Tibial nerve (tissue), 4 donors: ENCODE measurements at places on chromosomes 3 and 15. TPM values are rescaled to one million over a fixed set of nuclear protein-coding genes. Genes with fewer than 3 reads are reported as not detected.

The TNNC1 gene
- total RNA-seq, result 235 TPM

The SI gene
- not detected for total RNA-seq

The WDR93 gene
- not detected for total RNA-seq

The ITPKA gene
- not detected for total RNA-seq

The LSAMP gene
- total RNA-seq, result 4.0 TPM

The CHRD gene
- 29.1 TPM for total RNA-seq

GRCh38 chr15:91864664-91865063 lies 11.2 kb downstream of the SLCO3A1 start:
- no peaks in the 10 kb centered on the region for H3K4me1 ChIP-seq
- H3K36me3 ChIP-seq, result no peaks in the 10 kb centered on the region
- DNase-seq, result no peak
- H3K27ac ChIP-seq, result peak overlapping the region; percentile 75

- H3K27me3 ChIP-seq, result no peaks in the 10 kb centered on the region
- no peak overlapping the region for H3K4me3 ChIP-seq
- no peaks in the 10 kb centered on the region for H3K4me1 ChIP-seq
- no peak overlapping the region for H3K27ac ChIP-seq
These were observed 185.2 kb upstream of the DNAJC19 start for GRCh38 chr3:181174676-181175233.

DNA sequence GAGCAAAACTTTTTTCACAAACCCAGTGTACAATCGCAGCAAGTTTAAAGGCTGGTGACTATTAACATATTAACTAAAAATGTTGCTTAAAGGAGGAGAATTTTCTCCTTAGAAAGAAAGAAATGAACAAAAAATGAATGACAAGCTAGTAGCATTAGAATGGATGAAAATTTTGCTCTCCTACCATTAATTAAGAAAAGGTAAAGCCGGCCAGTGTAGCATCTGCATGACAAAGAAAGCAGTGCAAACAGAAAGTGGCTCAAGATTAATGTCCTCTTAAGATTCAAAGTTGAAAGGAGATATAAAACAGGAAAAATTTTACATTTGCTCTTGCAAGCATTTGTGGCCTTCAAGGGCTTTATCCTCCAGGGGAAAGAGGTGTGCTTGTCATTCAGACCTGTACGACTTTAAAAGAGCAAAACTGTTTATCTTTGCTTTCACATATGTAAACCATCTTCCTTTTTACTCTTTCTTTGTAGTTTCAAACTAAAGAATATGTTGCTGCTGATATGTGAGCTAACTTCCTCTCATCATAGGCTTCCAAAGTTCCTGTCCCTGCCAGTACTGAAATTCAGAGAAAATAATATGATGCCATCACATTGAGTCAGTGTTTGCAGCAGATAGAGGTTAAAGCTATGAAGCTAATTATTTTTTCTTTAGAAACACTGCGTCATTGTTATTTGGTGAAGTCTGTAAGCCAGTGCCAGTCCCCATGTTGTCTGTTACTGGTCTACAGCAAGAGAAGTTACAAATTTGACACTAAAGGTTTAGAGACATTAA lies 439.1 kb upstream of the GRM7 start:
- H3K27me3 ChIP-seq, result no peaks in the 10 kb centered on the region
- no peak overlapping the region for H3K27ac ChIP-seq
- H3K36me3 ChIP-seq, result no peaks in the 10 kb centered on the region

DNA sequence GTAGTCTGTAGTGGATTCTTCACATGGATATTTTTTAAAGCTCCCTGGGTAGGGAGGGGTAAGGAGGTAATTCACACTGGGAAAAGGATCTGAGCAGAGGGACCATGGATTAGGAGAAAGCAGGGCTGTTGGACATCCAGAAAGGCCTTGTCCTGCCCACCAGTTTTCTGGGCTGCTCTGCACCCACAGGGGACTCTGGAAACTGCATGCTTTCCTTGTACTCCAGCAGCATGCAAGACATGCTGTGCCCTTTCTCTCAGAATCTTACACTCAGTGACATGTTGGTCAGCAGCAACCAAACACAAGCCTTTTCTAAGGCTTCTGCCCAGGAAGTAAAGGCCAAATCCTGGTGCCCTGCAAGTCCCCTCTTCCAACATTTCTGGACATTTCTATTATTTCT lies 2.5 kb upstream of the FBN1 start:
- H3K36me3 ChIP-seq, result no peaks in the 10 kb centered on the region
- H3K27ac ChIP-seq, result no peak overlapping the region
- no peak overlapping the region for H3K4me3 ChIP-seq
- DNase-seq, result no peak

- H3K27ac ChIP-seq, result no peak overlapping the region
- no peaks in the 10 kb centered on the region for H3K36me3 ChIP-seq
- no peaks in the 10 kb centered on the region for H3K27me3 ChIP-seq
- no peak overlapping the region for H3K4me3 ChIP-seq
These were observed 37.9 kb downstream of the NR1I2 start for GRCh38 chr3:119819806-119820205.

- no peak overlapping the region for H3K4me3 ChIP-seq
- no peaks in the 10 kb centered on the region for H3K27me3 ChIP-seq
- no peak for DNase-seq
- no peak overlapping the region for H3K27ac ChIP-seq
- H3K4me1 ChIP-seq, result no peaks in the 10 kb centered on the region
These were observed 68.0 kb downstream of the FNDC3B start for GRCh38 chr3:172107403-172107802.

GRCh38 chr15:60009980-60010732 lies 6.0 kb downstream of the FOXB1 start:
- H3K27ac ChIP-seq, result no peak overlapping the region
- DNase-seq, result no peak
- no peaks in the 10 kb centered on the region for H3K4me1 ChIP-seq
- H3K27me3 ChIP-seq, result peaks cover 98% of the 10 kb centered on the region
- no peak overlapping the region for H3K4me3 ChIP-seq

DNA sequence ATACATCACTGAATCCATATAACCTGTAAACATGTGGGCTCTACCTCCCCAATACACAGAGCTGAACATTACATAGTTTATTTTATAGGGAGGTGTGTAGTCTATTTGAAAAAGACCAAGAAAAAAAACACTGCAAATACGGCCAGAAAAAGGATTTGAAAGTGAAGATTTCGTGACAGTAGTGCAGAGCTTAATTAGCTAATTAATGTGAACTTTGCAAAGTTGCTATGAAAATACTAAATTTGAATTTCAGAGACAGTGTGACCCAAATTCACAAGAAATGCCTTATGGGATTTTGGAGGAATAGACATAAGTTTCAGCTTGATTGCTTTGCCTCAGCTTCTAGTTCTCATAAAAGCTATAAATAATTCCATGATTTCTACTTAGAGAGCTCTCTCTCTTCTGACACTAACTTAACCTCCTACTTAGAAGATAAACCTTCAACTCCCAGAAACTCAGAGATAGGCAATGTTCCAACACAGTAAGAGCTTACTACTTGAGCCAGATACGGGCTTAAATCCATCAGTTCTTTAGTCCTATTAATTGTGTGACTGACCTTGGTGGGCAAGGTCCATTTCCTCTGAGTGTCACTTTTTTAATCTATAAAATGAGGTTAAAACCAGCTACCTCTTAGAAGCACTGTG lies 87.3 kb upstream of the THBS1 start:
- no peak overlapping the region for H3K27ac ChIP-seq
- no peaks in the 10 kb centered on the region for H3K4me1 ChIP-seq
- DNase-seq, result no peak
- no peaks in the 10 kb centered on the region for H3K36me3 ChIP-seq

DNA sequence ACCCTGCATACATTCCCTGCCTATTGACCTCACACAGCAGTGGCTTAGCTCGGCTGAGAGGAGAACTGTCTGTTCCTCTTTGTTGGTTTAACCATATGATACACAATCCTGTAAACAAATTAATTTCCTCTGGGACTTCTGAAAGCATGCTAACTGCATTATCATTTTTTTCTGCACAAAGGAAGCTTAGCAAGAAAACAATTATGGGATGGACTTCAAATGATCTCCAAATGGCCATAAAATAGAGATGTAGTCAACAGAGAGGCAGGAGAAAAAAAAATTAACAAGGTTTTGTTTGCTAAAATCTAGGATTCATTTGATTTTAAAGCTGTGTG lies 14.4 kb upstream of the TMC3 start:
- no peak for DNase-seq
- no peak overlapping the region for H3K27ac ChIP-seq

- no peaks in the 10 kb centered on the region for H3K4me1 ChIP-seq
- H3K27me3 ChIP-seq, result peaks cover 17% of the 10 kb centered on the region
- H3K36me3 ChIP-seq, result no peaks in the 10 kb centered on the region
- no peak for DNase-seq
- H3K27ac ChIP-seq, result peak overlapping the region; percentile 100
These were observed 331 bp downstream of the RNU6-1 start for GRCh38 chr15:67839499-67839928.

GRCh38 chr3:14634763-14635400 lies 16.7 kb upstream of the CCDC174 start:
- no peaks in the 10 kb centered on the region for H3K36me3 ChIP-seq
- no peaks in the 10 kb centered on the region for H3K27me3 ChIP-seq
- no peak overlapping the region for H3K27ac ChIP-seq
- no peak for DNase-seq
- no peak overlapping the region for H3K4me3 ChIP-seq

DNA sequence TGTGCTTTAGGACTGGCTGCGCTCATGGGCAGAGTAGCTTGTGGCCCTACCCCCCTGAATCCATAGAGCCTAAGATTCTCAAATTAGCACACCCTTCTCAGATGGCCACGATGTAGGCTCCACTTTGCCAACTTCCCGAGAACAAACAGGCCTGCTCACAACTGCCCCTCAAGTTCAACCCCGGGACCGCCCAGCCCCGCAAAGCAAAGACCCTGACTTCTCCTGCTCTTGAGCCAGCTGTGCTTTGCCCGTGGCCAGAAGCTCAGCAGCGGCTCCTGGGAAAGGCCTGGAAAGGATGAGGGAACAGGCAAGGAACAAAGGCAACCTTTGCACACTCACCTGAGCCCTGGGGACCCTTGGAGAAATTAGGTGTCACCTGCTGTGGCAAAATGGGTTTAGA lies 32.0 kb downstream of the CYP11A1 start:
- no peaks in the 10 kb centered on the region for H3K4me1 ChIP-seq
- no peak overlapping the region for H3K27ac ChIP-seq
- H3K4me3 ChIP-seq, result no peak overlapping the region
- H3K36me3 ChIP-seq, result no peaks in the 10 kb centered on the region
- H3K27me3 ChIP-seq, result no peaks in the 10 kb centered on the region
- no peak for DNase-seq

- peaks cover 7% of the 10 kb centered on the region for H3K4me1 ChIP-seq
- no peak overlapping the region for H3K4me3 ChIP-seq
- DNase-seq, result no peak
- no peaks in the 10 kb centered on the region for H3K27me3 ChIP-seq
- no peaks in the 10 kb centered on the region for H3K36me3 ChIP-seq
These were observed 74.7 kb upstream of the COL6A6 start for GRCh38 chr3:130442284-130442683.

- no peaks in the 10 kb centered on the region for H3K27me3 ChIP-seq
- peak overlapping the region; percentile 20 for H3K4me3 ChIP-seq
- no peaks in the 10 kb centered on the region for H3K36me3 ChIP-seq
- peak overlapping the region; percentile 7 for H3K27ac ChIP-seq
- H3K4me1 ChIP-seq, result peaks cover 20% of the 10 kb centered on the region
These were observed 319 bp upstream of the TP63 start for GRCh38 chr3:189630767-189631372.
